ENCODE measurements at places on chromosomes 6 and 20.
A peak's percentile ranks its signal among the peaks of the same experiment; 100 is the strongest.

GRCh38 chr20:16709017-16709416 is 20.8 kb upstream of the SNRPB2 start:
- no peak for DNase-seq

GRCh38 chr6:151627689-151628444 is 134.1 kb downstream of the CCDC170 start:
- peak; percentile 25 for DNase-seq

DNA sequence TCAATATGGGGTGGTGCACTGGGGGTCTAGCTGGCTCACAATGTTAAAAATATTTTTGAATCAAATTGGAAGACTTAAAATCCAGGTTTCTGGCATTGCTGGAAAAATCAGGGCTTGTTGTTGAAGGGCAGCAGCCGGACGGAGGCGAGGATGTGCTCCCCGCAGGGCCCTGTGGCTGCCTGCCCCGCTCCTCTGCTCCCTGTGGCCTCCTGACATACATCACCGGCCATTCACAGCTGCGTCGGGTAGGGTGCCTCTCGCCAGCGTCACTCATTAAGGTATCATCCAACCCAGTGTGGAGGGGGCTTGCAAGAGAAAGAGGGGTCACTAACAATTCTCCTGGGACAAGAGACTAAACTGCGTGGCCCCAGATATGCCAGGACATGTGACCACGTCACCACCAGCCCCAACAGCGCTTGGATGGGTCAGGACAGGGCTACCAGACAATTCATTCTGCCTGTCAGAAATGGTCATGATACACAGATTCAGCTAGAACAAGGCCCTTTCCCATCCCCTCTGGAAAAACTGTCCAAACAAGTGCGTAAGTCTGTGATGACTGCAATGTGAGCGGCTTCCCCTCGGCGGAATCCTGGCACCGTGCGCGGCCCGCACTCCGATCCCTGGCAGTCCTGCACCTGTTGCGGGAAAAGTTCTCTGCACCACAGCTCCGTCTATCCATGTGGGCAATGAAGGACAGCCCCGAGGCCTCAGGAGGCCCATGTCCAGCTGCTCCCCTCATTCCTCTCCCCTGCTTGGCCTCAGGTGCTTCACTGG is 12.0 kb downstream of the GATA5 start:
- DNase-seq = no peak

- DNase-seq = no peak
Observed at GRCh38 chr20:7352165-7352564, 584.7 kb downstream of the BMP2 start.

- DNase-seq = peak; percentile 68
Observed at GRCh38 chr20:22684072-22684762, 99.8 kb upstream of the FOXA2 start.

- peak; percentile 72 for DNase-seq
Observed at GRCh38 chr6:100269189-100269588, 195.5 kb downstream of the SIM1 start.

- DNase-seq = no peak
Observed at GRCh38 chr6:156260815-156261214, 516.4 kb upstream of the ARID1B start.

GRCh38 chr6:112389842-112390241 is 42.7 kb downstream of the RFPL4B start:
- DNase-seq = no peak

- DNase-seq = no peak
Observed at GRCh38 chr20:10613911-10614310, 59.9 kb downstream of the JAG1 start.
